SHP77 treated with DMSO at 0.1 percent for 48 hours (cell line): ENCODE measurements at places on chromosomes 5 and 9.

DNA sequence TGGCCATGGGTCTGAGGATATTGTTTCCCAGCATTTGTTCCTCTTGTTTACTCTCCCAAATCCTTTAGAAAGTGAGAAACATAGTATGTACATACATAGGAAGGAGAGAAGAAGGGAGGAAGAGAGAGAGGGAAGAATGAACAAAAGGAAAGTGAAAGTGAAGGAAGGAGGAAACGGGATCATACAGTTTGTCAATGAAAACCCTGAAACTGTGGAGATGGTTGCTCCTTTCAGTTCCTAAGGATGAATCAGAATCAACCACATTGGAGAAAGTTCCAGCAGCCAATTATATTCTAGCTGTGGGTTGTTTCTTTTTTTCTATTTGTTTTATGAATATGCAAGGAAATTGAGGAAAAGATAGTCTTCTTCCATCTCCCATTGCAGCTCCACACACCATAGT is 396.5 kb downstream of the MLLT3 start:
- no peak for DNase-seq

DNA sequence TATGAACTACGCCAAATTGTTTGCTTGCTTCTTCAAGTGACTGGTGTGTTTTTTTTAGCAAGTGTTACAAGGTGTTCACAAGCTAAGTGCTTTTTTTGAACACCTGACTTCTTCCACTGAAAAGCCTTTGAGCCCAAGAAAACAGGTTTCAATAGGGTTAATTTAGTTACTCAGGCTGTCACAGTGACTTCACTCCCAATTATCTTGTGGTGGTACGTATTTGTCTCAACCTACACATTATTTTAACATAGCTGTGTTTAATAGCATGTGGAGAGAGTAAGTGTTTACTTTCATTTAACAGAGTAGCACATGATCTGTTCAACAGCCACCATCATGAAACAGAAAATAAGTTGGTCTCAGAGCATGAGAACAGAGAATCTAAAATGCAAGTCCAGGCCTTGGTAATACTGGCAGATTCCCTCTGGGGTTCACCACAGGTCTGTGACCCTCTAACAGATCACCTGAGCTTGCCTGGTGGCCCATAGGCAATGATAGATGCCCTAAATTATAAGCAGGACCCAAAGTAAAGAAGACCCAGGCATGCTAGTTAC is 267.7 kb upstream of the SMARCA2 start:
- DNase-seq: no peak

DNA sequence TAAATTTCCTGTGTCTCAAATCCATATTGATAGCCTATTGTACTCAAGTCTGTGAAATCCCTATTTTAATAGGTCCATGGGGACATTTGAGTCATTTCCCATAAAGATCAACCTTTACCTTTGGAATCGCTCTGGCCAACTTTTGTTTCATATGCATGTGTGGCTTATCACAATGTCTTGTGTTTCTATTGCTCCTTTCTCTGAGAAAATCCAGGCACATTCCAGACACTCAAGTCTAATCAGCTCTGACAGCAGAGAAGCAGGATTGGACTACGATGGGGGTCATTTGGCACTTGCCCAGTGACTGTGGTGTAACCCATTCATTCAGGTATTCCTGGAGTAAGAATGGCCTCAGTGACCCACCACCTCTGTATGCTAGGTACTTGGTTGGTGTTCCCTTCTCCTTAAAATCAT is 48.4 kb downstream of the ACTBL2 start:
- DNase-seq: no peak

DNA sequence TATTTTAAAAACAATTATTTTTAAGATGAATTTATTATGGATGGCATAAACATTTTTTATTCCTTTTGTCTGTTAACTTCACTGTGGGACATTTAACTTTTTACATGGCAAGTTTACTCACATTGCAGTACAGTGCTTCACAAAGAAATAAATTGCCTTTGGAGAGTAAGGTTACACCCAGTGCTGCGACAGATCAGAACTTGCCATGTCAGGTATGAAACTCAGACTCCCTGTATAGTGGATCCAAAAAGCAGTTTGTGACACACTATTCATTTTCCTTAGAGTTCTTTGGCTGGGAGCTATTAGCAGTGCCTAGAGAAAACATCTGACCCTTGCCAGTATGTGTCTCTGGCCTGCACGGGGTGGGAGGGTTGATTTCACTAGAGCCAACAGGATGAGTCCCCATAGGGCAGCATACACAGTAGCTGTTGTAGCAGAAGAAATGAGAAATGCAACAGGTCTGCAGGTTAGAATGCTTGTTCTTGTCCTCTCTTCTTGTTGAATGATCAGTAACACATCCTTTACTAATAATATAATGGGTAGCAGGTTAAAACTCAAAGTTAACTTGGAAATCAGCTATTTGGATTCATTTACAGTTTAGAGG is 42.9 kb downstream of the STARD4 start:
- DNase-seq: no peak

DNA sequence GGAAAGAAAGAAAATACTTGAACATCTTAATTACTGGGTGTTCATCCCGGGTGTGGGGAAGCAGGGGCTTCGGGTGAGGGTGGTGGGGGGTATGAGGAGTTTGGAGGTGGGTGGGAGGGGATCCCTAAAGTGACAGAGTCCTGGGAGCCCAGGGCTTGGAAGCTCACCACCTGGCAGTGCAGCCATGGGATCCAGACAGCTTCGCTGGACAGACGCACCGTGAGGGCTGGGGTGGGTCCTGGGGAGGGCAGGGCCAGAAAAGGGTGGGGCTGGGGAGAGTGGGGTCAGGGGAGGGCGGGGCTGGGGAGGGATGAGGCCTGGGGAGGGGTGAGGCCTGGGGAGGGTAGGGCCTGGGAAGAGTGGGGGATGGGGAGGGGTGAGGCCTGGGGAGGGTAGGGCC is 127.5 kb upstream of the LPCAT1 start:
- DNase-seq: no peak

GRCh38 chr5:102453716-102454115 is 45.1 kb downstream of the SLCO6A1 start:
- DNase-seq: no peak

DNA sequence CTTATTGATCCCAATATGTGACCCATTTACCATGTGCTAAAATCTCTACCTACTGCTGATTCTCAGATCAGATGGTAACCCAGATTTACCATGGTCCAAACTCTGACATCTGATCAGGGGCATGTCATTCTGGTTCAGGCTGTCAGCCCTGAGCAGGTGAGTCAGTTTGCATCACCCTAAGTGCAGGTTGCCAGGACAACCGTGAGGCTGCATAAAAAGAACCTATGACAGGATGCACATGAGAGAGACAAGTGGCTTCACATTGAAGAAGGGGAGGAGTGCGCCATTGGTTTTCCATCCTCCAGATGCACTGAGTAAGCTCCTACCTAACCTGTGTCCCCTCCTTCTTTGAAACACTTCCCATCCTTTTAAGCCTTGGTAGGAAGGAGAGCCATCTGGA is 801 bp upstream of the PRSS3 start:
- DNase-seq: no peak

DNA sequence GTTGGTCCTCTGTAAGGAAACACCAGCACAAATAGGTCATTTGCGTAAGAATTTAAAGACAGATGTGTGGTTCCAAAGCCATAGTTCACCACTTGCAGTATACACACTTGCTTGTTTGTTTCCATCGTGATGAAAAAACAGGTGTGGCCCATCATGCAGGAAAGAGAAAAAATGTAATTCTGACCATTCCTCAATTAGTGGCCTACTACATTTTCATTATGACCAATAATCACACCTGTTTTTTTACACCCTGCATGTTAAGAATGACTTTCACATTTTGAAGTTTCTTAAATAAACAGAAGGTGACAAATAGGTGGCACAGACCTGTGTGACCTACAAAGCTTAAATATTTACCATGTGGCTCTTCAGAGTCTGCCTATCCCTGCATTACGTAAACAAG is 2.2 kb upstream of the ICE1 start:
- DNase-seq: no peak

DNA sequence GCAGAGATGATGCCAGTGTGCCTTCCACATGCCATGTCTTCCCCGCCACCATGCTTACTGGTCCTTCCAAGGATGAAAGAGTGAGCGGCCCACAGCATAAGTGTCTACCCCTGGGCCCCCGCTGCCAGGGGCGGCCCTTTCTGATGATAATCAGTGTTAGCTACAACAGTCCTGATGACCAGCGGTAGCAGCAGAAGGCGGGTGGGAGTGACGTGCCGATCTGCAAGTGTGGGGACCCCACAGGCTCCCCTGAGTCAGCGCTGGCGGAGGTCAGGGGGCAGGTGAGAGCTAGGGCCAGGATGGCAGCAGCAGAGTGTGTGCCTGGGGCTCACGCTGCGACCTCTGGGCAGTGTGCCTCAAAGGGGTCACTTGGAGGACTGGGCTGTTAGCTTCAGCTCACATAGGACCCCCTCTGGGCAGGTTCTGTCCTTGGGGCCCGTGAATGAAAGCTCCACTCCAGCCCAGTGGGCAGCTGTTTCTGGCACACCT is 80.4 kb downstream of the HMCN2 start:
- DNase-seq: no peak

- no peak for DNase-seq
These were observed 184.9 kb downstream of the PCSK1 start for GRCh38 chr5:96248131-96248530.

- DNase-seq: no peak
These were observed 1247.0 kb upstream of the ACO1 start for GRCh38 chr9:31137176-31138160.

DNA sequence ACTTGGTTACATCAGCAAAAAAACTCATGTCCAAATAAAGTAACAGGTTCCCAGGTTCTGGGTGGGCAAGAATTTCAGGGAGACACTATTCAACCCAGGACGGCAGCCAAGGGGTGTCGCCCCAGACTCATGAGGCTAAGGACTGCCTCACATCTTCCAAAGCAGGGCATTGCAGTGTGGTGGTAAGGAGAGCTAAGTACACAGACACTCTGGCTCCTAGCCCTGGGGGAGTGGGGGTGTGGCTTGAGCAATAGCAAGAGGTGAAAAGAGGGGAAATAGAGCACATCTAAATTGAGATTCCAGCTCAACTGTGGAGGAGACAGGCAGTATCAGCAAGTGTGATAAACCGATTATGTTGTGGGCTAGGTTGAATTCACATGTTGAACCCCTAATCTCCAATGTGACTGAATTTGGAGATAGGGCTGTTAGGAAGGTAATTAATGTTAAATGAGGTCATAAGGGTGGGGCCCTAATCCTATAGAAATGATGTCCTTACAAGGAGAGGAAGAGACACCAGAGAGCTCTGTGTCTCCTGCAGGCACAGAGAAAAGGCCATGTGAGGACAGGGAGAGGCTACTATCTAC is 49.9 kb upstream of the MARCHF11 start:
- DNase-seq: no peak

GRCh38 chr5:146082798-146083197 is 22.6 kb downstream of the PLAC8L1 start:
- DNase-seq: no peak

GRCh38 chr5:10257870-10258269 is 7.8 kb downstream of the CCT5 start:
- DNase-seq: no peak

- DNase-seq: no peak
These were observed 144.6 kb downstream of the DOCK2 start for GRCh38 chr5:169781420-169782345.

GRCh38 chr5:98638701-98639100 is 134.8 kb upstream of the RGMB start:
- DNase-seq: no peak

DNA sequence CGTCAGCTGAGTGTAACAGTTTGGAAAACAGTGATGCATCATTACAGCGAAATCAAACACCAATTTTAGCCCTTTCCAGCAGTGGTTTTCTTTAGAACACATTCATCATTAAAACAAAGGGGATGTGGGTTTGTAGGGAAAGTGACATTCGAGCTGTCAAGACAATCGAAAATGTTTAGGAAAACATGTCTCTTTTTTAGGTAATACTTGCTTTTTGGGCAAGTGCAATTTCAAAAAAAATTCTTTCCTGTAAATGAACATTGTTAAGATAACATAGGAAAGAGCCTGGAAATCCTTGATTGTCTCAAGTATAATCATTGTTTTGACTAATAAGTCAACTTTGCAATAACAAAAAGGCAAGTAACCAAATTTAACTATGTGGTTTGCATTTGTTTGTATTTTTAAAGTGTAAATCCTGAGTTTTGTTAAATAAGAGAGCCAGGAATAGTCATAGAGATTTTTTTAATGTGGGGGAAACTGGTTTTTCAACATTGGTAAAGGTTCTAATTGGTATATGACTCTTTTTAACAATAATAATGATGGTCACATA is 182.5 kb downstream of the TTLL11 start:
- DNase-seq: no peak
